ENCODE measurements at places on chromosomes 12 and 14.

DNA sequence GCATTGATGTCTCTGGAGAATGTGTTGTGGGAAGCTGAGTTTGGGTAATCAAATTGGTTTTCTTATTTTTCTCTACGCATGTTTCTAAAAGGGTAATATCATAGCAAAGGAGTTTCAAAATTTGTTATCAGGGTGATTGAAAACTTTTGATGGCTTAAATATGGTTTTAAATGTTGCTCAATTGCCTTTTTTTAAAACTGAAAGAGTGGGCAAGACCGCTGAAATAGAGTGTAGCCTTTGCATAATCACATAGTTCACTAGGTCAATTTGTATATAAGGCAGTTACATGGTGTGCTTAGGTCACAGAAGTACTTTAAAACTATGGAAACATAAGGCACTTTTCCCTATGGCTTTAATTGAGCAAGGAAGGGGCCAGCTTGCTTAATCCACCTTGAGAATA lies 167.4 kb downstream of the SNAPC1 start:
- peaks cover 3% of the 10 kb centered on the region for H3K36me3 ChIP-seq
- H3K4me1 ChIP-seq = peaks cover 11% of the 10 kb centered on the region
- H3K27ac ChIP-seq = no peak overlapping the region

DNA sequence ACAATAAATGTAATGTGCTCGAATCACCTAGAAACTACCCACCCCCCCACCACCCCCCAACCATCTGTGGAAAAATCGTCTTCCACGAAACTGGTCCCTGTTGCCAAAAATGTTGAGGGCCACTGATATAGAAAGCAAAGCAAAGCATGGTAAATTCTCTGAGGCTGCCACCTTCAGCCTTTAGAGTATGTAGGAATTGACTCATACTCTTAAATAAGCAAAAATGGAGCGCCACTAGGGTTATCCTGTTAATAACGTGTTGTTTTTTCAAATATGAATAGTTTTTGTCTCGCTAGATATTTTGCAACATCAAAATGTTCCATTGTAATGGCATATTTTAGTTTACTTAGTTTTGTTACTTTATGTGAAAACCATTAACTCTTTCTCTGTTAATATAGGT lies 18.2 kb downstream of the DYNC1H1 start:
- no peak overlapping the region for H3K27ac ChIP-seq
- no peak overlapping the region for H3K4me3 ChIP-seq
- peaks cover 7% of the 10 kb centered on the region for H3K4me1 ChIP-seq

- H3K4me3 ChIP-seq = no peak overlapping the region
- H3K4me1 ChIP-seq = no peaks in the 10 kb centered on the region
- no peak overlapping the region for H3K27ac ChIP-seq
Observed at GRCh38 chr14:92473261-92473968, 40.2 kb upstream of the RIN3 start.

- no peak for DNase-seq
- H3K36me3 ChIP-seq = no peaks in the 10 kb centered on the region
- no peak overlapping the region for H3K27ac ChIP-seq
- H3K27me3 ChIP-seq = no peaks in the 10 kb centered on the region
- no peak overlapping the region for H3K4me3 ChIP-seq
Observed at GRCh38 chr14:84825481-84826251, 704.3 kb upstream of the FLRT2 start.

DNA sequence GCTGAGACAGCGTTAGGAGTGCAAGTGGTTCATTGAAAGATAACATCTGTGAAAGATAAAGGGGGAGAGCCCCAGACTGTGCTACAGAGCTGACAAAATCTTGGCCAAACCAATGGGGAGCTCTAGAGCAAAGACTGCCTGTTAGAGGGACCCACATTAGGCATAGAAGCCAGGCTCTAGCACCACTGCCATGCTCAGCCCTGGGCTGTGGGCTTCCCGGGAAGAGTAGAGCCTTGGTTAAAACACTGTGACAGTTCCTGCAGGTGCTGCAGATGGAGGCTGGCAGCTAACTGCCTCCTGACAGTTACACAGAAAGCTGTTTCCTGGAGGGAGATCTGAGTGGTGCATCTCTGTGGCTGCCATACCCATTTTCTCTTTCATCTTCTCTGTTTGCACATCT lies 23.0 kb downstream of the TSHR start:
- no peak overlapping the region for H3K27ac ChIP-seq
- no peak overlapping the region for H3K4me3 ChIP-seq
- no peaks in the 10 kb centered on the region for H3K27me3 ChIP-seq
- H3K36me3 ChIP-seq = no peaks in the 10 kb centered on the region

Measured in glutamatergic neuron (in vitro differentiated cells).